ENCODE measurements at places on chromosomes 3 and 15. TPM values are rescaled to one million over a fixed set of nuclear protein-coding genes. Genes with fewer than 3 reads are reported as not detected.

- DNase-seq, result no peak
Measured at GRCh38 chr15:45583731-45584639, 3.2 kb upstream of the BLOC1S6 start.

DNA sequence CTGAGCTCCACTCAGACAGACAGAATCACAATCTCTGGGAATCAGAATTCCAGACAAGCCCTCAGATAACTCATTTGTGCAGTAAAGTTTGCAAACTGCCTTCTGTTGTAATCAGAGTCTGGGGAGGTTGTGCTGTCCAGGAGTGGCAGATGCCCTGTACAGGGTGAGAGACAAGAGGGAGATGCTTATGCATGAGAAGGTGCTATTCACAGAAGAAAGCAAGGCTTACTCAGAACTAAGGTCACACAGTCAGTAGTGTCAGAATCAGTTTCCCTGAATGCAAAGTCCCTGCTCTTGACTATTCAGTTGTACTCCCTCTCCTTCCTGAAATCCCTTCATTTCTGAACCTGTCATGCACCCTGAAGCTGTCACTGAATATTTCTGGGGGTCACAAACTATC, 43.7 kb downstream of the SRPRB start:
- no peak for DNase-seq

DNA sequence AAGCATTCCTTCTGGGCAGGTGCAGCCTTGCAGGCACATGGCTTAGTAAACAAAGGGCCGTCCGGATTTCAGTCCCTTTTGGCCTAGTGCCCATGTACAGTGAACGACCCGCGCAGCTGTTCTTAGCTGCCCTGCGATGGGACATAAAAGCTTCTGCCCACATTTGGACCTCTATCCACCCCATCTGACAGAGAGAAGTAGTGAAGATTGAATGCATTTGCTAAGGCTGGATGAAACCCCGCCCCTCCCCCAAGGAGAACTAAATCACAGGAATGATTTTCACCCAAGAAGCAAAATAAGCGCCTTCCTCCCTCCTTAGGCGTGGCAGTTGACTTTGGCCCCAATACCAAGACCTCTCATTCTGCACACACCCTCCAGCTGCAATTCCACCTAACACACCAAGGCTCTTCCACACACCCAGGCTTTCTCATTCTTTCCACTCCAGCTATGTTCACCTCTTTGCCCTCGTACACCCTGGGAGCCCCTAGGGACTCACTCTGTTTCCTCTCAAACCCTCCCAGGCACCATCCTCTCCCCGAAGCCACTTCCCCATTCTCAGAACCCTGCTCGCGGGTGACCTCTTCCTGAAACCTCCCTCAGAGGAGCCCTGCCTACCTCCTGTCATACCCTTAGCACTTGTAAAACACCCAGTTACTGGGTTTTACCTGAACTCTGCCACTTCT, 14.1 kb upstream of the HRH1 start:
- no peak for DNase-seq

SEMA3B gene
- total RNA-seq, result 26.6 TPM

CCRL2 gene
- 0.13 TPM for total RNA-seq

- DNase-seq, result no peak
Measured at GRCh38 chr3:38453913-38454177, 155 bp downstream of the ACVR2B start.

Data from HFFc6 (cell line).